Activated naive CD8-positive, alpha-beta T cell treated with anti-CD3 and anti-CD28 coated beads, Interleukin-2, amount 10 ng/mL, durations not matched to agents 7 days and 5 days (primary cell): ENCODE measurements at places on chromosomes 7 and 10. TPM values are rescaled to one million over a fixed set of nuclear protein-coding genes. Genes with fewer than 3 reads are reported as not detected.

Gene SPRN
- not detected for total RNA-seq

Gene MORN4
- total RNA-seq, result 1.7 TPM

Gene LRIT2
- not detected for total RNA-seq

GRCh38 chr10:119326167-119326566 is 118.8 kb downstream of the GRK5 start:
- no peak overlapping the region for H3K4me3 ChIP-seq
- peaks cover 5% of the 10 kb centered on the region for H3K4me1 ChIP-seq
- H3K27ac ChIP-seq, result no peak overlapping the region

DNA sequence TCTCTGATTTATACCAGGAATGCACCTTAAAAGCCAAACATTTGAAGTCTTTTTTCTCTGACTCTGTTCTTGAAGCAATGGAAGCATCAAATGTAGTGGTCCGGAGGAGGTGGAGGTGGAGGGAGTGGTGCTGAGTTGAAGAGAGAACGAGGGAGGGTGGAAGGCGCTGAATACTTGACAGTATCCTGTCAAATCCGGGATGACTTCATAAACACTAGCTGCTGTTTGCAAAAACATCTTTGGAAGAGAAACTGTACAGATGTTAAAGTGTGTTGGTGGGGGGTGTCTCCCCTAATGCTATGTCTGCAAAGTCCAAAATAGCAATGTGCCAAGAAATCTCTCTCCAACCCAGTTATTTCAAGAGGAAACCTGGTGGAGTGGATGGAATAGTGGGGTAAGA is 328.5 kb upstream of the AUTS2 start:
- DNase-seq, result no peak
- H3K4me3 ChIP-seq, result no peak overlapping the region
- no peaks in the 10 kb centered on the region for H3K36me3 ChIP-seq
- H3K27me3 ChIP-seq, result no peaks in the 10 kb centered on the region
- H3K4me1 ChIP-seq, result no peaks in the 10 kb centered on the region

- no peak for DNase-seq
- peaks cover 5% of the 10 kb centered on the region for H3K27me3 ChIP-seq
- no peak overlapping the region for H3K4me3 ChIP-seq
- H3K27ac ChIP-seq, result no peak overlapping the region
- no peaks in the 10 kb centered on the region for H3K4me1 ChIP-seq
These were observed 50.3 kb upstream of the PIP4K2A start for GRCh38 chr10:22764639-22765038.

Gene BMI1
- 40.0 TPM for total RNA-seq

GRCh38 chr10:12835709-12836108 is 165.8 kb downstream of the CCDC3 start:
- no peak overlapping the region for H3K4me3 ChIP-seq
- no peak for DNase-seq
- no peaks in the 10 kb centered on the region for H3K27me3 ChIP-seq
- no peak overlapping the region for H3K27ac ChIP-seq

- H3K27me3 ChIP-seq, result no peaks in the 10 kb centered on the region
- no peak for DNase-seq
- H3K4me3 ChIP-seq, result no peak overlapping the region
- H3K4me1 ChIP-seq, result no peaks in the 10 kb centered on the region
These were observed 57.6 kb upstream of the CACUL1 start for GRCh38 chr10:118812393-118812740.

GRCh38 chr10:14380746-14381145 is 50.0 kb upstream of the FRMD4A start:
- H3K36me3 ChIP-seq, result no peaks in the 10 kb centered on the region
- peaks cover 21% of the 10 kb centered on the region for H3K4me1 ChIP-seq
- H3K27ac ChIP-seq, result no peak overlapping the region
- no peak for DNase-seq
